Tibial nerve (tissue), 4 donors: ENCODE measurements at places on chromosomes 2 and 18. TPM values are rescaled to one million over a fixed set of nuclear protein-coding genes. Genes with fewer than 3 reads are reported as not detected.

GRCh38 chr2:236311286-236311685, 47.1 kb upstream of the ASB18 start:
- DNase-seq: no peak

Gene PLEKHH2
- total RNA-seq: 78.7 TPM

Gene HRH4
- not detected for total RNA-seq

Gene ZSCAN30
- total RNA-seq: 46.7 TPM

Gene SNORC
- total RNA-seq: 10.5 TPM
